ENCODE measurements at places on chromosomes 1 and 21.

GRCh38 chr1:168827557-168827956, 98.6 kb upstream of the DPT start:
- DNase-seq, result no peak

GRCh38 chr1:75901371-75901770, 30.8 kb downstream of the ASB17 start:
- no peak for DNase-seq

- no peak for DNase-seq
Measured at GRCh38 chr1:32274646-32275340, 17.1 kb upstream of the HDAC1 start.

DNA sequence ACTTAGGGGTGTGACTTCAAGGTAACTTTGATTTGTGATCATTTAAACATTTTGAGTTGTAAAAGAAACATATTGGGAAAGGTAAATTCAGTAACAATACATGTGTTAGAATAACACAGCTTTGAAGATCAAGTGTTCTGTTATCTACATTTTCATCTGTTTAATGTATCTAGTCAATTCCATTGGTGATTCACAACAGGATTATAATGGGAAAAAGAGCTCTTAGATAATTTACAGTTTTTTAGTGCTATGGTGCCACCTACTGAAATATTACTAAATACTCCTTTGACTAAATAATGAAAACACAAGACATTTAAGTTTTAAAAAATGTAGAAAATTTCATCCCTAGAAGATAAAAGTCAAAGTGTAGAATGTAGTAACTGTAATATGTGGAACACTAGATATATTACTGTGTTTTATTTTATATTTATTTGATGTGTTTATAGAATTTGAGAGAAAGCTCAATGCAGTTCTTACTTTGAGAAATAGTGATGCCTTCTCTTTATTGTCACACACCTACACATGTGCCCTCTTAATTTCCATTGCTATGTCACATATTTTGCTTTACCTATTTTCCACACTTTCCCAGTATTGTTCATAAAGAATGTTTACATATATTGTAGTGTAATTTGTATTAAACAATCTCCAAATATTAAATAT, 47.4 kb downstream of the PTPRC start:
- no peak for DNase-seq

- DNase-seq, result no peak
Measured at GRCh38 chr1:36804669-36805314, 229.5 kb downstream of the GRIK3 start.

GRCh38 chr21:41695513-41695912, 71.3 kb downstream of the RIPK4 start:
- DNase-seq, result no peak

DNA sequence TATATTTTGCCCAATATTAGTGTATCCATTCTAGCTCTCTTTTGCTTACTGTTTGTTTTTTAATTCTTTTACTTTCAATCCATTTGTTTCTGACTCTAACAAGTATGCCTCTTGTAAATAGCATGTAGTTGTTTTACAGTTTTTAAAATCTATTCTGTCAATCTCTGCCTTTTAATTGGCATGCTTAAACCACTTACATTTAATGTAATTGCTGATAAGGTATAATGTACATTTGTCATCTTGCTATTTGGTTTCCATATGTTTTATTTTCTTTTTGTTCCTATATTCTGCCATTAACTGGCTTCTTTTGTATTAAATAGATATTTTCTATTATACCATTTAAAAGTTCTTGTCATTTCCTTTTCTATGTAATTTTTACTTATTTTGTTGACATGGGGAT, 16.2 kb upstream of the MAB21L3 start:
- DNase-seq, result no peak

DNA sequence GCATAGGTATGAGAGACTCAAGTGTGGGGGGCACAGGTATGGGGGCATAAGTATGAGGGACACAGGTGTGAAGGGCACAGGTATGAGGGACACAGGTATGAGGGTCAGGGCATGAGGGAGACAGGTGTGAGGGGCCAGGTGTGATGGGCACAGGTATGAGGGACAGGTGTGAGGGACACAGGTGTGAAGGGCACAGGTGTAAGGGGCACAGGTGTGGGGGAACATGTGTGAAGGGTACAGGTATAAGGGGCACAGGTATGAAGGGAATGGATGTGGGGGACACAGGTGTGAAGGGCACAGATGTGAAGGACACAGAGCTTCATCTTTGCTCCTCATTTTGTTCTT, 41.2 kb upstream of the CACNA1E start:
- no peak for DNase-seq

Data from activated CD4-positive, alpha-beta T cell treated with anti-CD3 and anti-CD28 coated beads, Interleukin-2, amount 50 U/mL, for 4 hours (primary cell).